Amygdala (tissue), 56 donors: ENCODE measurements at places on chromosomes 3 and 15.

DNA sequence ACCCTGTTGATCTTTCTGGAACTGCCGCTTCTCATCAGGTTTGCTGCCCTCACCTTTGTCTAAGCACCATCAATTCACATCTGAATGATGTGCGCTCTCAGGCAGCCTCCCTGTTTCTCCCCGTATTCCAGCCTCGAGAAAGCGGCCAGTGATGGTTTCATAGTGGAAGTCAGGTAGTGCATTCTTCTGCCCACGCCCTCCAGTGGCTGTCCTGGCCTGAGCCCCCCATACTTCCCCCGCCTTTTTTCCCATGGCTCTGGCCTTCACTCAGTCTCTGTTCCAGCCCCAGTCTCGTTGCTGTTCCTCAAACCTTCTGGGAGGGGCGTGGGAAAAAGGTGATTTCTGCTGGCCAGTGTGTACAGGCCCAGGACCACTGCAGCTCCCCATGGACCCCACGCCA lies 101.3 kb downstream of the ASB7 start:
- DNase-seq, result no peak

- DNase-seq, result no peak
Observed at GRCh38 chr3:37930495-37930894, 60.1 kb upstream of the VILL start.

GRCh38 chr15:100537331-100537730 lies 8.6 kb upstream of the CERS3 start:
- DNase-seq, result no peak

GRCh38 chr3:148042663-148043445 lies 633.7 kb downstream of the ZIC1 start:
- no peak for DNase-seq

GRCh38 chr3:9866639-9867038 lies 13.4 kb downstream of the CIDEC start:
- DNase-seq, result no peak
